Activated gamma-delta T cell treated with Interleukin-2 at 50 U/mL for 16 hours (primary cell): ENCODE measurements at places on chromosomes 5 and 9.

- no peak for DNase-seq
Observed at GRCh38 chr5:321726-322251, 275 bp downstream of the AHRR start.

GRCh38 chr9:6495466-6495865, 82.5 kb downstream of the UHRF2 start:
- no peak for DNase-seq

GRCh38 chr5:172497591-172498255, 43.4 kb upstream of the SH3PXD2B start:
- DNase-seq = no peak

GRCh38 chr9:35353731-35354365, 136.1 kb upstream of the RUSC2 start:
- no peak for DNase-seq
